ENCODE measurements at places on chromosomes 7 and 10.

GRCh38 chr10:16314259-16314658 lies 122.6 kb upstream of the PTER start:
- DNase-seq = no peak

DNA sequence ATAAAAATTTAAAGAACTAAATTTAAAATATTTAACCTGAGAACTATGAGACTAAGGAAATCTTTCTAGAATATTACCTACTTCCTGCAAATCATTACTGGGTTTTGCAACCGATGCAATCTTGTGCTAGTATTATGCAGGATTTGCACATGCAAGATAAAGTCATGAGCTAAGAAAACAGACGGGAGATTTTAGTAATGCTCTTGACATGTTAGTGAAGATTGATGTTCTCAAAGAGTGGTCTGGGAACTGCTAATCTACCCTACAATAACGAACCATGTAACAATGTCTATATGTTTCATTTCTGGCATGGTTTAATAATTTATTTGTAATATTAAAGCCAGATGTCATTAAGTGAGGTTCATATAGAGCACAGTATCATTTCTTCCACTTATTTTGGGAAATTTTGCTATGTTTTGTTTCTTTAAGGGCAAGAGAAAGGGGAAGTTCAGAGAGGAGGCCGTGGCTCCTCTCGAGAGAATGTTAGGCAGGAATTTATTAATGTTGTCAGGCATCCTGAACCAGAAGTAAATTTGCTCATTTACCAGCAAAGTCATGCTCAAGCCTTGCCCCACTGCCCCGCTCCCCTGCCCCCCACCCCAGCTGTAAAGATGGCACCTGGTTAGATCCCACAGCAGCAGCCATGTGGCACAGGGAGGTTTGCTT lies 22.8 kb downstream of the LRRC17 start:
- DNase-seq = no peak

- no peak for DNase-seq
These were observed 402.0 kb upstream of the KLF6 start for GRCh38 chr10:4186849-4187540.

DNA sequence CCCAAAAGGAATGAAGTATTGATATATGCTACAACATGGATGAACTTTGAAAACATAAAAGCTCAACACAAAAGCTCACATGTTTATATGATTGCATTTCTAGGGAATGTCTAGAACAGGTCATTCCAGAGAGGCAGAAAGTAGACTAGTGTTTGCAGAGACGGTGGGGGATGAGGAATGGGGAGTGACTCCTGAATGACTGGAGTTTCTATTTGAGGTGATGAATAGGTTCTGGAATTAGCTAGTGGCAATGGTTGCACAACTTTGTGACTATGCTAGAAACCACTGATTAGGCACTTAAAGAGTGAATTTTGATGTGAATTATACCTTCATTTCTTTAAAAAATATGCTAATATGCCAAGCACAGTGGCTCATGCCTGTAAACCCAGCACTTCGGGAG lies 6.9 kb downstream of the KPNA7 start:
- DNase-seq = no peak

- peak; percentile 5 for DNase-seq
These were observed at the start of gene SHH for GRCh38 chr7:155811895-155812761. SHH (minus strand) TSS chr7:155812463; CDS start chr7:155812122, 341 bp downstream.

- no peak for DNase-seq
These were observed 47.2 kb downstream of the AGK start for GRCh38 chr7:141598408-141598807.

GRCh38 chr7:999149-999879 lies 16.3 kb downstream of the CYP2W1 start:
- DNase-seq = no peak

DNA sequence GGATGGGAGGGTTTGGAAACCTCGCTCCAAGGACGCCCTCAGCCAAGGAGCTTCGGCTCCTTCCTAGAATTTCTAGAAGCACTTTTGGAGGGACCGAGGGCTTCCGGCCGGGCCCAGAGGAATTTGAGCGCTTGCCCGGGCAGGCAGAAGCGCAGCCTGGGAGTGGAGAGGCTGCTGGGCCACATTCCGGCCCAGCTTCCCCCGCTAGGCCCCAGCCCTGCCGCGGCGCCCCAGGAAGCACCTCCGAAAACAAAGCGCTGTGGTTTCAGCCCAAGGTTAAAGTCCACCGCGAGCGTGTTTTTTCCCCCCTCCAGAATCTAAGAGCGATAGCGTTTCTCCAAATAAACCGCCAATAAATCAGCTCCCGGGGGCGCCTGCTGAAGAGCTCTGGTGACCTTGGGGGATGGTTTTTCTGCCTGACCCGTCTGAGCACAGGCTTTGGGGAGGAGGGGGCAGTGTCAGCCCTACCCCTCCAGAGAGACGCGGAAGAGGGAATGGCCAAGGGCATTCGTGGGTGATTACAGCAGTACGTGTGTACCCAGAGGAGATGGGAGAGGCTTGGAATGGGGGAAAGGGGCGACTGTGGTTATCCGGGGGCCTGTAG lies 5.7 kb upstream of the TNRC18 start:
- DNase-seq = no peak

GRCh38 chr10:117419921-117420320 lies 44.7 kb upstream of the PDZD8 start:
- no peak for DNase-seq
